ENCODE measurements at places on chromosomes 6 and 20.

- peak; percentile 93 for DNase-seq
Observed at GRCh38 chr20:43749734-43750294, 23.0 kb upstream of the GTSF1L start.

DNA sequence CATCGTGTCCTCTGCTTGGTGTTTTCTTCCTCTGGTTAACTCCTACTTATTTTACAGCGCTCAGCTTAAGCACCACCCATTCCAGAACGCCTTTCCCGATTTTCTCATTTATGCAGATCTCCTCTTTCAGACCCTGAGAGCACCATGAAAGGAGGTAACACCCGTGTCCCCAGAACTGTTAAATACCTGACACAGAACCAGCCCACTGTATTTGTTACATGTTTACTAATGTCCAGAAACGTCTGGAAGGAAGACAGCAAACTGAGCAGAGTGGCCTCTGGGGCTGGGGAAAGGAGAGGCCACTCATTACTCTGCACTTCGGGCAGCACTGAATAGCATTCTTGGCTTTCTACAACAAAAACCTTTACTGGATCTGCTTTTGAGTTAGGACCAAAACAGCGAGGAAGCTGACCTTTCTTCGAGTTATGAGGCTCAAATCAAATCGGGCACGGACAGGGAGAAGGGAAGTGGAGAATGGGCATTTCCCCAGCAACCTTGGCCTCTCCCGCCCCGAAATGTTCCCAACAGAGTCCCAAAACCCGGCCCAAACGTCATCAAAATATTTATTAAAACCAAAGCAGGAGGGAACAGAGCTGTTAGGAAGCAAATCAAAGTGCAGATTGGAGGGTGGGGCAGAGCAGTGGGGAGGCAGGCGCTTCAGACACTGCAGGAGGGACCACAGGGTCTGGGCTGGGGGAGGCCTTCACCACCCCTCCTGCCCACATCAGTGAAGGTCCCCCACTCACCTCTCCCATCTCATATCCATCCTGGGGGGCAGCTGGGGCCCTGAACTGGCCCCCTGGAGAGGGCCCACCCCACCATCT is 1.1 kb upstream of the NECAB3 start:
- DNase-seq, result no peak

DNA sequence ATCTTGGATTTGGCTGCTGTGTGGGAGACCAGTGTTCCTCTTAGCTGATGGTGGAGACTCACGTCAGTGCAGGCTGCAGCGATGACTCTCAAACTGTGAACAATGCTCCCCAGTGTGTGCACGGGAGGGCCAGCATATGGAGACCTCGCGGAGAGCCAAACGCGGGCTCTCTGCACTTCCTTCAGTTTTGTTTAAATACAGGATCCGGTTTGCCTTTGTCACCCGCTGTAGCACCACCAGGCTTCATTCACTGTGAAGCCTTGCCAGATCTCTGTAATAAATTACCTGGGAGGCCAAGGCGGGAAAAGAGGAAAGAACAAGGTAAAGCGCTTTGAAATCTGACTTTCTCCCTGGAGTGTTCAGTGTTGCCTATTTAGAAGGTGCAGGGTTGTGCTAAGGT is 30.7 kb upstream of the TMEM14A start:
- no peak for DNase-seq

- DNase-seq, result no peak
Observed at GRCh38 chr20:59579404-59580145, 24.8 kb upstream of the PHACTR3 start.

- DNase-seq, result no peak
Observed at GRCh38 chr6:55955684-55956083, 80.3 kb upstream of the BMP5 start.

GRCh38 chr6:137903933-137904821 is 37.1 kb downstream of the TNFAIP3 start:
- no peak for DNase-seq

DNA sequence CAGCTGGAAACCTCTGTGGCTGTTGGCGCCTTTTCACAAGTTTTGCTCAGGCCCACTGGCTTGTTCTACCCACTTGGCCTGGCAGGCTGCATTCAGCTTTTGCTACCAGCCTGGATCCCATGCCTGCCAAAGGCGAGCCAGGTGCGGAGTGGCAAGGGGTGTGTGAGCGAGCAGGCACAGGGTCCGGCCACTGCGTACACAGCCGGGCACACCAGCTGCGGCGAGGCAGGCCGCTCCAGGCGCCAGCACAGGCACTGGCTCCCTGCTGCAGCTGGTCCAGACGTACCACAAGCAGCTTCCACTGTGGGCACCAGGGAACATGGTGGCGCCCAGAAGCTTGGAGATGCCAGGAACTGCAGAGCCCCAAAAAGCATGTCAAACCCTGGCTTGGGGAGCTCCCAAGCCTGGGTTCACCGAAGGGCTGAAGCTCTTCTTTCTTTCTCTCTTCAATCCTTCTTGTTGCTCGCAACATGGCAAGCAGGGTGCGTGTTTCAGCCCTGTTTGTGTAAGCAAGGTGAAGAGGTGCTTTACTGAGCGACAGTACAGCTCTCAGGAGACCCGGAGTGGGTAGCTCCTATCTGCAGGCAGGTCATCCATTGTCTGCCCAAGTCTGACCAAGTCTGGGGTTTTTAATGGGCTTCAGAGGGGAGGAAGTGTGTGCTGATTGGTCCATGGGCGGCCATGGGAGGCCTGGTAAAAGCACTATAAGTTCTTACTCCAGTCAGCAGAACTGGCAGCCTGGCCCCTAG is 32.6 kb upstream of the GRM4 start:
- DNase-seq, result no peak

DNA sequence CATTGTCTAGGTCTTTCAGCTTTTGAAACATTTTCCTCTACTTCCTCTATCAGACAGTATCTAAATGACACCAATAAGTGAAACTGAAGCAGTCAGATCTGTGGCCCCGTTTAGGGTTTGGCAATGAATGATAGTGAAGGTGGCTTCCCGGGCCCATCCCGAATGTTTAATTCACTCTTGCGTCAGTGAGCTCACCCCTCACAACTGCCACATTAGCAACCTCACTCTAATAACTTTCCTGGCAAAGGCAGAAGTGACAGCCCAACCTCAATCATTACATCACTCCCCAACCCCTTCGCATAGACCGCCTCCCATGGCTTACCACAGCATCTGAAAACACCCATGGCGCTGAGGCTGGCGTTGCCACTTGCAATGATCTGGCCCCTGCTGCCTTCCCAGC is 92.4 kb upstream of the CD83 start:
- no peak for DNase-seq

GRCh38 chr6:170099387-170099786 is 191.5 kb downstream of the DLL1 start:
- DNase-seq, result no peak

- DNase-seq, result no peak
Observed at GRCh38 chr20:531608-532007, 12.0 kb downstream of the CSNK2A1 start.

DNA sequence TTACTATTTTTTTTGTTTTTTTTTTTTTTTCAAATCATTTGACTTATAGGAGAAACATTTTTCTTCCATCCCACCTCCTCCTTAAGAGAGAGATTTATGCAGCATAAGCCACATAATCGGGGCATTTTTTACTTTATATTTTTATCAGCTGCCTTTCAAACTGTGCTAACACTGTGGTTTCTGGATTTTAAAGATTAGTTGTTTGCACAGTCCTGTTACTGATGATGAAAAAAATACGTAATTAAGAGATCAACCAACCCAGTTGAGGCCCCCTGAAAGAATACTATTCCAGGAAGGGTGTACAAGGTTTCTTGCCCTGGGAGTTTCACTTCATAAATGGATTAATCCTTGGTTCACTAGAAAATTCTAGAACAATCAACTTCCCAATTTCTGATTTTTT is 68.3 kb downstream of the MMS22L start:
- no peak for DNase-seq

GRCh38 chr6:91710342-91710741 is 1123.5 kb upstream of the MAP3K7 start:
- DNase-seq, result no peak

DNA sequence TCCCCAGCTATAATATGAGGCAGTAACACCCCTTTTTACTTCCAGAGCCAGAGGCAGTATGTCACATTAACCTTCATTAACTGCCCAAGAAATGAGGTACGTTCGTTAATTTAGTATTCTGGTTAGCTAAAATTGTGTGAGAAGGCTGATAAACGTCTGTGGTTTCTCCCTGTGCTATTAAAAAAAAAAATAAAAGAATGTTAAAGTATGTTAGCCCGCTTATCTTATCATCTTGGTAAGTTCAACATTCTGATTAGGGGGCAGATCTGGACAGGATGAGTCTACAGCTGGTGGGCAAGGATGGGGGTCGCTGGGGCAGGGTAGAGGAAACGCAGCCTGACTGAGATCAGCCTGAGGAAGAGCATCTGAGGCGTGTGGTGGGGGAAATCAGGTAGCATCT is 154.0 kb downstream of the PRL start:
- DNase-seq, result no peak

GRCh38 chr6:20024316-20024673 is 187.1 kb downstream of the ID4 start:
- DNase-seq, result no peak

DNA sequence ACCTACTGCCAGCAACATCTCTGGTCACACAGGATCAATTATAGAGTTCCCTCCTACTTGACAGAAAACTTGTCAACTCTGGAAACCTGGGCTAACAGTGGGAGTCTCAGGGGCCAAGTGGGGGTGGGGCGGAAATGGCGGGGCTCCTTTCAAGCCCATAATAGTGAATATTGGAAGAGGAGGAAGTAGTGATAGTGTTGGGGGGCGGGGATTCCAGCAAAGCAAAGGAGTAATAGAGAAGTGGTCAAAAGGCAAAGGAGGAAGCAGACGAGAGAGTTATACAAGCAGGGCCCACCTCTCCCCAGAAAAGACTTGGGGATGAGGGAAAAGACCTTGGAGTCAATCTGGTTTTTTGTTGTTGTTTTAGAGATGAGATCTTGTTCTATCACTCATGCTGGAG is 2.1 kb downstream of the DEF6 start:
- DNase-seq, result no peak

DNA sequence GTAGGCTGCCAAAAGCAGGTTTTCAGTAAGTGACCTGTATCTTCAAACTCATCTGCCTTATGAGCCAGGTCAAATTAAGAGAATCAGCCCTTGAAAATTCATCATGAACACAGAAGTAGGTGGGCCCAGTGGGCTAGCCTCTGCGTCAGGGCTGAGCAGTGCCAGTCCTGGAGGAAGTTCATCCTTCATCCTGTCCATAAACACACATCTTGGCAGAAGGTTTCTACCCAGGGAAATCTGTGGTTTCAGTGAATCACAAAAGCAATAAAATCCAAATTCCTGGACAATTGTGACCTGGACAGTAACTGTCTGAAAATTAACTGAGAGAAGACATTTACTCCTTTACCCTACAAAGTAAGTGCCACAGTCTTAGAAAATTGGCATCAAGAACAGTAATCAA is 72.4 kb downstream of the ATG5 start:
- no peak for DNase-seq

- DNase-seq, result no peak
Observed at GRCh38 chr20:36548704-36549627, 7.6 kb downstream of the MYL9 start.

DNA sequence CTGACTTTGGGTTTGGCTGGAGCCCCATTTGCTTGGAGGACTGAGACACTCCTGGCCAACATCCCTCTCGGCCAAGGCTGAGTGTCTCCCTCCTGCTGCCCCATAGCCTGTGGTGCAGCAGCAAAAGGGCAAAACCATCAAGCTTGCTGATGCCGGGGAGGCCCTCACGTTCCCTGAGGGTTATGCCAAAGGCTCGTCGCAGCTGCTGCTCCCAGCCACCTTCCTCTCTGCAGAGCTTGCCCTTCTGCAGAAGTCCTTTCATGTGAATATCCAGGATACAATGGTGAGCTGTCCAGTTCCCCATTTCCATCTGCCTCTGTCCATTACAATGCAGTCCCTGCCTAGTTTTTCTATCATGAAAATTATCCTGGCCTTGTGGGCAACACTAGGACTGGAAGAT is 6.0 kb downstream of the BPIFB6 start:
- no peak for DNase-seq

DNA sequence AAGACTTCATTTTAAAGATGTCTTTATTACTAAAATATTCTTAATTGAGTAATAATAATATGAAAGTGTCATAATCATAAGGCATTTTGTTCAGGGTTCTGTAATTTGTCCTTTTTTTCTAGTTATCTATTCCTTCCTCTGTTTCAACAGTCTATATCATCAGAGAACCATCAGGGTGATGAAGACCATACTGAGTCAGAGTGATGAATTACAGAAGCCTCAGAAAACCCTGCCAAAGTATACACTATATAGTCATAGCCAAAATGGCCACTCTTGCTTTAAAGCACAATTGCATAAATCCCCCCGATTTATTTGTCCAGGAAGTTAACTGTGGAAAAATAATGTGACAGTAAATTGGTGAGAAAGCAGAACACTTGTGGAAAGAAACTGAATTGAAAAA is 735.0 kb downstream of the EPHA7 start:
- no peak for DNase-seq

DNA sequence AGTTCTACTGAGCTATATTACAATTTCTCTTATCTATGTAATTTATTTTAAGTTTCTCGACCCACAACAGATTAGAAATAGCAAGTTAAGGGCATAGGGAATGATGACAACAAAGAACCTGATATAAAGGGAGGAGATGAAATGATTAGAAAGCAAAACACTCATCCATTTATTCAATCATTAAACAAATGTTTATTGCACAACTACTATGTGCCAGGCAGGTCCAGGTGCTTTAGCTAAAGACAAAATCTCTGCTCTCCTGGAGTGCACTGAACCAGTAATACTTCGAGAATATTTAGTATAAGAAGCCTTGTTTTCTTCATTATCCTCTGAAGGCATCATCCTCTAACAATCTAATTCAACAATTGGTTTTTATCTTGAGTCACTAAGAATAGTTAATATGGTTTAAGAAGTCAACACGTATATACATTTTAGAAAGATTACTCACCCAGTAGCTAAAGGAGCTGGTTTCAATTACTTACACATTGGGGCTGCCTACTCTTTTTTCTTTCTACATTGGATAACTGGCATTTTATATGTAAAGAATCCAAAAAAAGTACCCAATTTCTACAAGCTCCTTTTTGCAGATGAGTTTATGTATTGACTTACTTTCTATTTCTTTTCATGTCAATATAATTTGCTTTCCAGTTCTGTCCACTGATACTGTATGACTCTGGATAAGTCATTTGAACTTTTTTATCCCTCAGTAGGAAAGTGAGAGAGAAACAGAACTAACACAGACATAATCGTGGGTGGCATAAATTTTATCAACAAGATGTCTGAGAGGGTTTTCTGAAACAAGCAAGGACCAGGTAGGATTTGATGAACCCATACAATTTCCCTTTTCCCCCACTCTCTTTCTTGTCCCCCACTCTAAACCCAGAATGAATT is 312.6 kb downstream of the CLIC5 start:
- no peak for DNase-seq

GRCh38 chr6:11448038-11448437 is 89.5 kb upstream of the TMEM170B start:
- DNase-seq, result no peak

- peak; percentile 36 for DNase-seq
Observed at GRCh38 chr6:26043384-26044139, 43.7 kb upstream of the HFE start.

- no peak for DNase-seq
Observed at GRCh38 chr6:83978997-83979396, 54.6 kb upstream of the MRAP2 start.

Measured in WTC11 (cell line).